ENCODE measurements at places on chromosomes 4 and X.

DNA sequence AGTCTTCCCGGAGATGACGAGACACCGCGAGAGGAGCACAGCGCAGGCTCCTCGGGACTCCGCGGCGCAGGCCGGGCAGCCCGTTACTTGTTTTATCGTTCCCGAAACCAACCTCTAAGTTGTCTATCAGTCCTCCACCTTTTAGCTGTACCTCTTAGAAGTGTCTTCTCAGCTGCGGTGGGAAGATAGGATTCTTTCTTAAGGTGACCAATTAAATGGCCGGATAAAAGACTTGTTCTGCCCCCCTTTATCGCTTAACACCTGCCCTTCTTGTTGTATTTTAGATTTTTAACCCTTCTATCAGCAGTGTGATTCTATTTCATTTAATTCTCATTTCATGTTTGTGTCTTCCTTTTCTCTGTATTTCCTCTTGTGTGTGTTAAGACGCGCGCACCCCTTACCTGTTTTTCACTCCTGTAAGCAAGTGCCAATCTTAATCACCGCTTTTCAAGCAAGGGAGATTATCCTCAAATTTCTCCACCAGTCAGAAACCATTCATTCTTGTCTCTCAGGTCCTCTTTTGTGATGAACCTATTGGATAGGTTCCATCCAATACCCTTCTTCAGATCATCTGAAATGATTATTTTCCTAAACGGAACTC lies at the start of gene SLC9B2:
Gene SLC9B2, minus strand, starts transcription at position 15 of the 601 bp plus-strand sequence. CDS start 9,211 bp downstream, outside the sequence.
- DNase-seq = peak; percentile 16

DNA sequence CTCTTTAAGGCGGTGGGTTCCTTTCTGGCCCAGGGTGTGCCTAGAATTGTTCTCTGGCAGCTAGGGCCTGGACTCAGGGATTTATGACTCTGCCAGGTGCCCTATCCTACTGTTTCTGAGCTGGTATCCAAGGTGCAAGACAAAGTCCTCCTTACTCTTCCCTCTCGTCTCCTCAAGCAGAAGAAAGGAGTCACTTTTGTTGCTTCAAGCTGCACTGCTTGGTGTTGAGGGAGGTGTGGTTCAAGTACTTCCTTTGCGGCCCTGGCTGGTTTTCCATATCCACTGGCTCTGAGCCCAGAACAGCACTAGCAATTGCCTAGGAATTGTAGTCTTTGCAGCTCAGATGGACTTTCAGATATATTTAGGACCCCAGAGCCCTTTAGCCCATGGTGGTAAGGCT lies 39.3 kb downstream of the RTL3 start:
- DNase-seq = no peak

DNA sequence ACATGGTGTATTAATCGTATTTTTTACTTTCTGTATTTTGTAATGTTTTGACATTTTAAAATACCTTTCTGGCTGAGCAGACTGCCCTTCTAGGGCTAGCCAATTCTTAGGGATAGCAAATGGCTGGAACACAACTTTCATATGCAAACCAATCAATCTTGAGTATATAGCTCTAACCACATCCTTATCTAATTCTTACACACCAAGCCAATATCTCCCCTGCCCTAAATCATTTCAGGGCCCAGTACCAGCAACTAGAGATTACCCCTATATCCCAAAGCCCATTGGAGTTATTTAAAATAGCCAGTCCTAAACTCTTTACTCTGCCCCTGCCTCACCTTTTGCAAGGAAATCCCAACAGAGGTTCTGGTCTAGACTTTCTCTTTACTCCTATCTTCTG lies 58.3 kb downstream of the INTS12 start:
- no peak for DNase-seq

DNA sequence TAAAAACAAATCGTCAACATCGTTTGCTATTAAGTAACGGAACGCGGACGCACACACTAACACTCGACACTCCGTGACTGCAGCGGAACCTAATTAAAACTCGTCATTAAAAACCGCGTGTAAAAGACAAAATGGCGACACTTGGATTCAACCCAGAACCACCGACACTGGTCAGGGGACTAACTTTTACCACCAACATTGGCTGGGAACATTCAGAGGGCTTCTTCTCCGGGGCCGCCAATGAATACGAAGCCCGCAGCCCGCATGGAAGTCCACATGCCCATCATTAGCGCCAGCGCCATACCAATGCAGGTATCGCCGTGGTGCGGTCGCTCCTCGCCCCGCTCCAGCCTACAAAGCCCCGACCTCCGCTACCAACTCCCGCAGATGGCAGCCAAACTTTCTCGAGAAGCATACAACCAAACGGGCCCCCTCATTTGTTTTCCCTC lies 498 bp downstream of the RBMX start:
- DNase-seq = peak; percentile 33
